Sigmoid colon (tissue), 7 donors: ENCODE measurements at places on chromosomes 5 and 9.

GRCh38 chr5:32259033-32259432 lies 53.7 kb downstream of the MTMR12 start:
- no peak for DNase-seq

GRCh38 chr5:102600964-102601363 lies 102.2 kb upstream of the SLCO6A1 start:
- DNase-seq = no peak

DNA sequence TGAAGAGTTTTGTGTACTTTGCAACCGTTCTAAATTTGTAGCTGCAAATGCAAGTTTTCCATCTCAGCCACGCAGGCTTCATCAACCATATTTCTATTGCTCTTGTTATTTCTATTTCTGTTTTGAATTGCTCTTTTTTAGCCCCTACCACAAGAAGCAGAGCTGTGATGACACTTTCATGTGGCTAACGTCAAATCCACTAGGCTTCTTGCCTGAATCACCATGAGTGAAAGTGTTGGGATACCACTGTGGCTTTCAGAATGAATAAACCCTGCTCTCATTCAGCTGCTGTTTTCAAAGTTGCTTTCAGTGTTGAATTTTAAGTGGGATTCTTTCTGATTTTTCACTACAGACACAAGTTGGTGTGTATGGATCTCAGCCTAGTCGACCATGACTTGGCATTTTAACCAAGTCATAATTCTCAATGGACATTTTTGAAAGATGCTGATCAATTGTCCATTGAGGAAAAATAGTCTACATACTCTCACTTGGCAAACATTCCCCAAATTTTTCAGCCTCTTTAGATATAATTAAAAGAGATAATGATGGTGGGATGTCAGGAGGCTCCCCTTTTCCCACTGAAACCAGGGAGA lies 41.0 kb upstream of the MTAP start:
- no peak for DNase-seq

DNA sequence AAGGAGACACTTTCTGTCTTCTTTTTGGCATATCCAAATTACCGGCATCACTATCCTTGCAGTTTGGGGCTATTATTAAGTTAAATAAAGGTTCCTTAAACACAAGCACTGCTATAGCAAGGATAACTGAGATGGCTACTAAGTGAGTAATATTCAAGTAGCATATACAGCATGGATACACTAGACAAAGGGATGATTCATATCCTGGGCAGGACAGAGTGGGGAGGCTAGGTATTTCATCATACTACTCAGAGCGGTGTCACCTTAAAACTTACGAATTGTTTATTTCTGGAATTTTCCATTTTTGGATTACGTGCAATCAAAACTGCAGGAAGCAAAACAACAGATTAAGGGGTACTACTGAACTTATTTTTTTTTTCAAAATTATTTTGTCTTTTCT lies 54.1 kb downstream of the FER start:
- no peak for DNase-seq

GRCh38 chr9:133948561-133949485 lies 43.3 kb downstream of the VAV2 start:
- DNase-seq = no peak

GRCh38 chr9:128416014-128416413 lies 4.6 kb upstream of the CERCAM start:
- no peak for DNase-seq

- no peak for DNase-seq
These were observed 22.5 kb downstream of the LHFPL2 start for GRCh38 chr5:78626009-78626571.

DNA sequence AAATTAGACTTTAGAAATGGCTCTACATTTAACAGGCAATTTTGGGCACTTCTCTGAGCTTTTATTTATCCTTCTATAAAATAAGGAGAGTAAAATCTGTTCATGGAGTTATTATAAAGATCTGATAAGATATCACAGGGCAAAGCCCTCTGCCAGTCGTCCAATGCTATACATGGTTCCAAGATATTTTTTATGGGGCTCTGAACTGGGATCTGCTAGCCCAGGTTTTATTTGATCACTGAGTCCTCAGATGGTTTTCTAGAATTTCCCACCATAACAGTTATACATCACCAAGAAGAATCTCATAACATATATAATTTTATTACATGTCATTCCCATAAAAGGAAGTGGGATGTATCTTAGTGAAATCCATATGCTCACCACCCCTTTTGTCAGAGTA lies 23.2 kb upstream of the IQGAP2 start:
- no peak for DNase-seq

DNA sequence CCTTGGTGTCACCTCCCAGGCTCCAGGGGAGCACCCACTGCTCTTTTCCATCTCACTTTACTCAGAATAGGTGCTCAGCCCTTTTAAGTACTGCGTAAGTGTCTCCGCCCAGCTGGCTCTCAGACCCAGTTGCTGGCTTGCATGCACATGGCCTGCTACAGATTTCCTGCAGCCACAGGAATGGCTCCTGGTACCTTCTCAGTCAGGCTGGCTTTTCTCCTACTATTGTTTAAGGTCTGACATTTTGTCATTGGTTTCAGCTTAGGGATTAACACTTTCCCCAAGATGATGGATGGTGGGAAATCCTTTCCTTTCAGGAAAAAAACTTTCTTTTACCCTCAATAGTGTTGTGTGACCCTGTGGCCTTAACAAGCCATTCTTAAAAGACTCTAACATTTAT lies 1652.3 kb upstream of the WWC1 start:
- DNase-seq = no peak

GRCh38 chr9:77133011-77133410 lies 44.3 kb upstream of the VPS13A start:
- DNase-seq = no peak

- DNase-seq = no peak
These were observed 92.9 kb downstream of the EHMT1 start for GRCh38 chr9:137711678-137712105.

DNA sequence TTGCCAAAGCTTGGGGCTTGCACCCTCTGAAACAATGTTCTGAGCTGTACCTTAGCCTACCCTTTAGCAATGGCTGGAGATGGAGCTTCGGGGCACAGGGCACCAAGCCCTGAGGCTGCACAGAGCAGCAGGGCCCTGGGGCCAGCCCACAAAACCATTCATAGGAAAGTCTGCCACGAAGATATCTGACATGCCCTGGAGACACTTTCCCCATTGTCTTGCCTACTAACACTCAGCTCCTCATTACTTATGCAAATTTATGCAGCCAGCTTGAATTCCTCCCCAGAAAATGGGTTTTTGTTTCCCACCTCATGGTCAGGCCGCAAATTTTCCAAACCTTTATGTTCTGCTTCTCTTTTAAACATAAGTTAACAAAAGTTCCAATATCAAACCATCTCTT lies 105.7 kb downstream of the DTWD2 start:
- no peak for DNase-seq

- no peak for DNase-seq
These were observed 985.9 kb downstream of the CDH18 start for GRCh38 chr5:19002111-19002510.
